ENCODE measurements at places on chromosomes 6 and 20.

DNA sequence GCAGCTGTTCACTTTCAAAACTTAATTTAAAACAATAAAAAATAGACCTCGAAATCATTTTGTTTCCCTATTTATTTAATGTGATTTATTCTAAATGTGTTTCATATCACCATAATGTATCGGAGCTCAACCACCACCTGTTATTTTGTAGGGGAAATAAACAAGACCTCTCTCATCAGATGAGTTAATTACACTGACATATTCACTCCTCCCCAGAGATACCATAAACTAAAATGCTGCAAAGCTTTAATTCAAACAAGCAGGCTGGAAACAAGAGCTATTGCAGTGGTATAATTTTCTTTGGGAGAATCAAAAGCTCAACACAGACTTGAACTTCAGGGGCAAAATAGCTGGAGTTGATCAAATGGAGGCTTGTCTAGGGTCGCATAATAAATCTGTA lies 303.5 kb upstream of the TSHZ2 start:
- no peak overlapping the region for H3K27ac ChIP-seq
- H3K4me3 ChIP-seq: no peak overlapping the region
- H3K4me1 ChIP-seq: no peaks in the 10 kb centered on the region
- no peaks in the 10 kb centered on the region for H3K36me3 ChIP-seq
- DNase-seq: no peak

- peaks cover 36% of the 10 kb centered on the region for H3K4me1 ChIP-seq
- H3K27ac ChIP-seq: peak overlapping the region; percentile 96
- H3K36me3 ChIP-seq: peaks cover 2% of the 10 kb centered on the region
- H3K4me3 ChIP-seq: peak overlapping the region; percentile 84
- DNase-seq: no peak
Measured at GRCh38 chr6:139251045-139251690, 40.6 kb downstream of the TXLNB start.

DNA sequence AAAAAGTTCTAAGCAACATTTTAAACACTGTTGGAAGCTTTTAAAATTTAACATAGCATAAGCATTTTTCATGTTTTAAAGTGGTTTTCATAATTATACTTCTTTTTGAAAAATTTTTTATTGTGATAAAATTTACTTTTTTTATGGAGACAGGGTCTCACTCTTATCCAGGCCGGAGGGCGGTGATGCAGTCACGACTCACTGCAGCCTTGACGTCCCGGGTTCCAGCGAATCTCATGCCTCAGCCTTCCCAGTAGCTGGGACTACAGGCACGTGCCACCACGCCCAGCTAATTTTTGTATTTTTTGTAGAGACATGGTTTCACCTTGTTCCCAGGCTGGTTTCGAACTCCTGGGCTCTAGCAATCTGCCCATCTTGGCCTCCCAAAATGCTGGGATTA lies 46.1 kb upstream of the TULP4 start:
- H3K27ac ChIP-seq: no peak overlapping the region
- H3K36me3 ChIP-seq: no peaks in the 10 kb centered on the region
- H3K4me1 ChIP-seq: peaks cover 4% of the 10 kb centered on the region

GRCh38 chr6:118659513-118660217 lies 8.3 kb upstream of the CEP85L start:
- no peaks in the 10 kb centered on the region for H3K27me3 ChIP-seq
- H3K4me1 ChIP-seq: peaks cover 41% of the 10 kb centered on the region
- H3K4me3 ChIP-seq: peak overlapping the region; percentile 5
- peak overlapping the region; percentile 91 for H3K27ac ChIP-seq
- peaks cover 4% of the 10 kb centered on the region for H3K36me3 ChIP-seq

DNA sequence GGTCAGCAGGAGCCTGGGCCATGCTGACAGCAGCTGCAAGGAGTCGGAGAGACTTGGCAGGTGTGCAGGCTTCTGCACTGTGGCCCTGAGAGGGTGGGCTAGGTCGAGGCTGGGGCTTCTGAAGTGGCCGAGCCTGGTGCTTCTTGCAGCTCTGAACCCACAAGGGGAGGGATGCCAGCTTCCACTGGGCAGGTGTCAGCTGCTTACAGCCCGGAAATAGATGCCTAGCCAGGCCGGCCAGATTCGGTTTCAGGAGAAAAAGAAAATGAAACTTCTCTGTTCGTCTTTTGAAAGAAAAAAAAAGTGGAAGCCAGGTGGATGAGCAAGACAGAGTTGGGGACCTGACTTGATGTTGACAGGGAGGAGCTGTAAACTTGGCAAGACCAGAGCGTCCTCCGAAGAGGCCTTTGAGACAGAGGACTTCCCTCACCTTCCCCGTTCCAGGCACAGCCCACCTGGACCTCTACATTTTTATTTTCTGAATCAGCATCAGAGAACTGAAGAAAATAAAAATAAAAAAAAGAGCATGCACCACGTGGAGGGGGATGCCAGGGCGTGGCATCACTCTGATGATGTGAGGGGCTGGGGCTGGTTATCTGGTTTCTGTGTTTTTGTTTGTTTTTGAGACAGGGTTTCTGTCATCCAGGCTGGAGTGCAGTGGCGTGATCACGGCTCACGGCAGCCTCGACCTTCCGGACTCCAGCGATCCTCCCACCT lies at the start of gene ZBP1:
TSS of gene ZBP1 (minus strand) at position 153 of the 717 bp plus-strand sequence. CDS start at position 22, 131 bp downstream.
- peak within 1 kb of the TSS; percentile 99 for H3K27ac ChIP-seq
- H3K4me3 ChIP-seq: peak within 1 kb of the TSS; percentile 89
- H3K36me3 ChIP-seq: peaks cover 2% of the 10 kb centered on the region
- peaks cover 47% of the 10 kb centered on the region for H3K4me1 ChIP-seq
- DNase-seq: peak; percentile 26

DNA sequence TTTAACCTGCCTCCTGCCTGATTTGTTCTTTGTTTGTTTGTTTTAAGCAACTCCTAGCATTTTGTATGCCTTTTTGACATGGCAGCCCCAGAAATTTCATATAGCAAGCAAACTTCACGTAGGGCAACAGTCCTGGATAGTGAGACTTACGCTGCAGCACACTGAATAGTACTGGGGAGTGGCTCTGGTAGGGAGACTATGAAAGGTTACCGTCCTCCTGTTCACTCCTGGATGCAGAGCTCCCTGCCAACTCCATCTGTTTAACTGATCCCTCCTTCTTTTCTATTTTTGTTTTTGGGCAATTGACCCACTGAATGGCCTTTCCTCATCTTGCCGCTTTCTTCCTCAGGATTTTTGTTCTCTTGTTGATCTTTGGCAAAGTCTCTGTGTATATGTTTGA lies 44.5 kb upstream of the BMP6 start:
- no peak overlapping the region for H3K4me3 ChIP-seq
- H3K36me3 ChIP-seq: no peaks in the 10 kb centered on the region
- no peak for DNase-seq
- no peak overlapping the region for H3K27ac ChIP-seq
- H3K4me1 ChIP-seq: no peaks in the 10 kb centered on the region

GRCh38 chr6:162940426-162940825 lies 212.7 kb downstream of the PACRG start:
- no peak overlapping the region for H3K27ac ChIP-seq
- no peak for DNase-seq
- no peak overlapping the region for H3K4me3 ChIP-seq
- no peaks in the 10 kb centered on the region for H3K4me1 ChIP-seq
- no peaks in the 10 kb centered on the region for H3K27me3 ChIP-seq
- no peaks in the 10 kb centered on the region for H3K36me3 ChIP-seq

DNA sequence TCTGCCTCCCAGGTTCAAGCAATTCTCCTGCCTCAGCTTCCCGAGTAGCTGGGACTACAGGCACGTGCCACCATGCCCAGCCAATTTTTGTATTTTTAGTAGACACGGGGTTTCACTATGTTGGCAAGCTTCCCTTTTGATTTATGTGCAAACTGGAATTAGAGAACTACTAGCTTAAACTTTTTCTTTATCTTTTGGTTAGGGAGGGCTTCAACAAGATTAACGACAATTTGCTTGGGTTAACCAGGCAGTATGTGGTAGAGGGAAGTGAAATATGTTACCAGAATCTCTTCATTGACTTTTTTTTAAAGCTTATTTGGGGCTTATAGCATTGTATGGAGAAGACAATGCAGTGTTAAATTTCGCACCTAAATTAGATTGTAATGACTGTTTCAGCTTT lies 9.0 kb downstream of the MYO6 start:
- peaks cover 11% of the 10 kb centered on the region for H3K4me1 ChIP-seq
- H3K27ac ChIP-seq: no peak overlapping the region
- no peak overlapping the region for H3K4me3 ChIP-seq
- H3K36me3 ChIP-seq: no peaks in the 10 kb centered on the region

- H3K36me3 ChIP-seq: no peaks in the 10 kb centered on the region
- H3K27me3 ChIP-seq: no peaks in the 10 kb centered on the region
- H3K4me3 ChIP-seq: no peak overlapping the region
- no peaks in the 10 kb centered on the region for H3K4me1 ChIP-seq
Measured at GRCh38 chr20:15395457-15395856, 1058.0 kb upstream of the FLRT3 start.

DNA sequence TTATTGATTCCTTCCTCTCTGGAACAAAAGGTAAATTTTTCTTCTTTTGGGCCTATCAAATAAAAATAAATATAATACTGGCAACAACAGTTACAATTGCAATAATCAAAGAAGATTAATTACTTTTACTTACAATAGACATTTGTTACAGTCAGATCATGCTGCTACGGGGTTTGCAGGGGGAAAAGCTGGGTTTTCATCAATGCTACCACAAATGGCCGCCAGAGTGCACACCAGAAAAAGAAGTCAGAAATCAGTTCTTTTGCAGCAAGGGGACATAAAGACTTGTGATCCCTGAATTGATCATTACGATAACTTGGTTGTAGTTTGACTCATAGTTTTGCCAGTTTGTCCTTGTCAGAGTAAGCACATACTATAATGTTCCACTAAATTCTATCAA lies 714.5 kb upstream of the EYS start:
- H3K4me3 ChIP-seq: no peak overlapping the region
- H3K27me3 ChIP-seq: no peaks in the 10 kb centered on the region
- no peaks in the 10 kb centered on the region for H3K36me3 ChIP-seq
- H3K4me1 ChIP-seq: no peaks in the 10 kb centered on the region
- H3K27ac ChIP-seq: no peak overlapping the region

- DNase-seq: no peak
- H3K4me3 ChIP-seq: no peak overlapping the region
- H3K4me1 ChIP-seq: peaks cover 2% of the 10 kb centered on the region
- H3K36me3 ChIP-seq: no peaks in the 10 kb centered on the region
- peaks cover 5% of the 10 kb centered on the region for H3K27me3 ChIP-seq
Measured at GRCh38 chr6:33607784-33608161, 13.3 kb upstream of the ITPR3 start.

- no peaks in the 10 kb centered on the region for H3K4me1 ChIP-seq
- H3K27ac ChIP-seq: no peak overlapping the region
- no peak for DNase-seq
- no peaks in the 10 kb centered on the region for H3K27me3 ChIP-seq
- no peaks in the 10 kb centered on the region for H3K36me3 ChIP-seq
- H3K4me3 ChIP-seq: no peak overlapping the region
Measured at GRCh38 chr20:15612198-15612597, 961.0 kb downstream of the KIF16B start.

- peaks cover 6% of the 10 kb centered on the region for H3K36me3 ChIP-seq
- no peak overlapping the region for H3K27ac ChIP-seq
Measured at GRCh38 chr20:58719258-58719657, 26.7 kb downstream of the NPEPL1 start.

DNA sequence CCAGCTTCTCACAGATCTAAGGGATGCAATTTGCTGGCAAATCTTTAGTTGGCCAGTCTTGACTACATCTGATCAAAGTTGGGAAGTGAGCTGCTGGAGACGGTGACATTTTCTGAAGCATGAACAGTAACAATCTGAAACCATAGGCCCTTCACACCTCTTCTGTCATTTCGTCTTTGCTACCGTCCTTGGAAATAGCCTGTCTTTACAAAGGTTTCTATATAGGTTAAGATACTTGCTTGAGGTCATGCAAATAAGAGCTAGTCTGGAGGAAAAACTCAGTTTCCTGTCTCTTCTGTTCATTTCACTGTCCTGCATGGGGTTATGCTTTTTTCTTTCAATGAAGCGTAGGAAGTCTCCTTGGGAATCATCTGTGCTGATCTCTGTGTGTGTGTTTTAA lies 55.6 kb downstream of the CARMIL1 start:
- no peak overlapping the region for H3K27ac ChIP-seq
- H3K4me1 ChIP-seq: peaks cover 21% of the 10 kb centered on the region
- no peak for DNase-seq
- no peak overlapping the region for H3K4me3 ChIP-seq
- peaks cover 2% of the 10 kb centered on the region for H3K36me3 ChIP-seq

DNA sequence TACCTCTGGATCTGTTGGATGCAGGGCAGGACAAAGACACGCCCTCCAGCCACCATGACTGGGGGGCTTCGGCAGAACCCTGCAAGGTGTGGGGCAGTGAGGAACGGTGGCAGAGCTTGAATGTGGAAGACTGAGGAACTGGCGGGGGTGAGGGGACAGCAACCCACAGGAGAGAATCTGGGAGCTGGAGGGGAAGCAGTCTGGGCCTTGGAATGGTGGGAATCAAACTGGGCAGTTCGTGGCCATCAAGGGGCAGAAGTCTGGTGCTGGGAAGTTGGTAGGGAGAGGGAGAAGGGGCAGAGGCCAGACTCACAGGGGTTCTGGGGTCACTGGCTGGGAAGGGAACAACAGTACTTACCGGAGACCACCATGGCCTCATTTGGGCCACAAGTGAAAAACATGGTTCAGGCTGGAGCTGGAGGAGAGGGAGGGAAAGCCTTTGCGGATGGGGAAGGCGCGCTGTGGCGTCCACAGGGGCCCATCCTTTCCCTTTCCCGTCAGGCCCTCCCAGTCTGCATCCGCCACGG lies 635 bp downstream of the FLOT1 start:
- peaks cover 56% of the 10 kb centered on the region for H3K4me1 ChIP-seq
- H3K36me3 ChIP-seq: peaks cover 10% of the 10 kb centered on the region
- no peak for DNase-seq
- no peaks in the 10 kb centered on the region for H3K27me3 ChIP-seq
- H3K4me3 ChIP-seq: peak overlapping the region; percentile 95

DNA sequence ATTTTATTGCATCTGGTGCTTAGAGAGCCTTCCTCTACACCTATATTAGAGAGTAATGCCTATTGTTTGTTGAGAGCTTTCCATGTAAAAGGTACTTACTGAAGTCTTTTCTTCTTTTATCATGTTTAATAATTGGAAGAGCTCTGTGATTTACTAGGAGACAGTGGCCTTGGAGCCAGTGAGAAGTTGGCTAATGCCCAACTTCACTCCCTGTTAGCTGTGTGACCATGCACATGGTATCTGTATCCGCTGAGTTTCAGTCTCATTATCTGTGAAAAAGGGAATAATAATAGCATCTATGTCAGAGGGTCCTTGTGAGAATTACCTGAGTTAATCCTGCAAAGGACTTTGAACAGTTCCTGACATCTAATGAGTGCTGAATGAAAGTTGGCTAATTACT lies 105.0 kb downstream of the CD109 start:
- H3K36me3 ChIP-seq: no peaks in the 10 kb centered on the region
- H3K4me1 ChIP-seq: no peaks in the 10 kb centered on the region
- DNase-seq: no peak
- peaks cover 4% of the 10 kb centered on the region for H3K27me3 ChIP-seq

GRCh38 chr20:23349338-23350195 lies 1.0 kb upstream of the NXT1 start:
- H3K36me3 ChIP-seq: peaks cover 2% of the 10 kb centered on the region
- peak overlapping the region; percentile 100 for H3K27ac ChIP-seq
- no peaks in the 10 kb centered on the region for H3K27me3 ChIP-seq
- DNase-seq: peak; percentile 69
- peaks cover 18% of the 10 kb centered on the region for H3K4me1 ChIP-seq
- H3K4me3 ChIP-seq: peak overlapping the region; percentile 99

DNA sequence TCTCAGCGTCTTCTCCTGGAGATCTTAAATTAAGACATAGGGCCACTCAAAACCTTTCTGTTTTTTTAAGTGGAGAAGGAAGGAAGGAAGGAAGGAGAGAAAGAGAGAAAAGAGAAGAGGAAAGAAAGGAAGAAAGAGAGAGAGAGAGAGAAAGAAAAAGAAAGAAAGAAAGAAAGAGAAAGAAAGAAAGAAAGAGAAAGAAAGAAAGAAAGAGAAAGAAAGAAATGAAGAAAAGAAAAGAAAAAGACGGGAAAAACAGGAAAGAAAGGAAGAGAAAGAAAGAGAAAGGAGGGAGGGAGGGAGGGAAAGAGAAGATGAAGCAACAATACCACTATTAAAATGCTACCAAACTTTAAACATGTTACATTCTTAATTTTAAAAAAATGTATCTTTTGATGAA lies 336.5 kb upstream of the ARID1B start:
- H3K4me3 ChIP-seq: no peak overlapping the region
- H3K4me1 ChIP-seq: peaks cover 2% of the 10 kb centered on the region

Measured in T-helper 17 cell (primary cell).